Transverse colon (tissue), 4 donors: ENCODE measurements at places on chromosomes 3 and 15.

- DNase-seq, result no peak
Observed at GRCh38 chr3:149781741-149782140, 10.6 kb downstream of the ANKUB1 start.

- DNase-seq, result no peak
Observed at GRCh38 chr15:64112073-64112772, 16.4 kb downstream of the SNX1 start.

GRCh38 chr3:169268286-169268776, 395.2 kb downstream of the MECOM start:
- no peak for DNase-seq

- DNase-seq, result no peak
Observed at GRCh38 chr15:71447328-71448250, 332.3 kb downstream of the THSD4 start.

DNA sequence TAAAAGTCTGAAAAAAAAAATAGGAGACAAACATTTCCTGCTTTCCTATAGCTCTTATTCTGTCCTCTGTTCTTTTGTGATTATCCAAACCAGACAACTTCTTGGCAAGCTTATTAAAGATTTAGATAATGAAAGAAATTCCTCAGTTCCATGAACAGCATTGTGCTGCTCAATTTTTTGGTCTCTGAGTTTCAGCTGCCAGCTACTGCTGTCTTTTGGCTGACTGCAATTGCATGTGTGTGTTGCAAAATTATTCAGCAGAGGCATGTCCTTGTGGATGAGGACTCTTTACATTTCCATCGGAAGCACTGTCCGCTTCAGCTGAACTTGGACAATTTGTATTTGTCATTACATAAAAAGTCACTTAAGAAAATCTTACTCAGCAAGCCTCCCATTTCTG, 397.3 kb upstream of the RASGRP1 start:
- no peak for DNase-seq

GRCh38 chr3:144820726-144821125, 849.1 kb downstream of the DIPK2A start:
- DNase-seq, result no peak

GRCh38 chr3:46127503-46127902, 80.6 kb downstream of the CCR1 start:
- no peak for DNase-seq

DNA sequence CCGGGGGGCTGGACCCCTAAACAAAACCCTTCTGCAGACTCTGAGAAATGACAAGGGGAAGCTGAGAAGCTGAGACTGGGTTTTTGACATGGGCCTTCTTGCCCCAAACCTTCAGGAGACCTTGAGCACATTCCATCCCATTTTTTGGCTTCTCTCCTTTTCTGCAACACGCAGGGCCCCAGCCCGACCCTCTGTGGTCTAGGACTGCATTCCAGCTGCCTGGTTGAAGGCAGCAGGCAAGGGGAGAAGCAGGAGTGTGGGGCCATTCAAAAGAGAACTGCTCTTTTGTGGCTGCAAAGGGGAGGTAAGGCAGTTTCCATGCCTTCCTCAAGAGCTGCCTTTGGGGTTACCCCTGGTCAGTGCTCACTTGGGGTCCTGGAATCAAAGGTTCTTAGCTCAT, 263.0 kb downstream of the TLE3 start:
- no peak for DNase-seq

DNA sequence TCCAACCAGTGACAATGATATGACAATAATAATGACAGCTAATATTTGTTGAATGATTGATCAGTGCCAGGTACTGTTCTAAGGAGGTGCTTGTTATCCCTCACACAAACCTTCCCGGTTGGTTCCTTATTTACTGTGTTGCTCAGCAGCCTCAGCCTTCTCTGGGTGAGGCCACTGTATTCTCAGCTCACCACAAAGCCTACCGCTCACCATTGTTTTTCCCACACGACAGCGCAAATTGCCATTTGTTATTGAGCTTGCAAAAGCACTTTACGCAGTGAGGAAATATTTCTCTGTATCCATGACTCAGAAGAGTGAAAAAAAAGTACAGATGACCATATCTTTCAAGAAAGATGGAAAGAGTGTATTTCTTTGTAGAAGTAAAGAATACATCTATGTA, 49.5 kb upstream of the PDZRN3 start:
- DNase-seq, result no peak

DNA sequence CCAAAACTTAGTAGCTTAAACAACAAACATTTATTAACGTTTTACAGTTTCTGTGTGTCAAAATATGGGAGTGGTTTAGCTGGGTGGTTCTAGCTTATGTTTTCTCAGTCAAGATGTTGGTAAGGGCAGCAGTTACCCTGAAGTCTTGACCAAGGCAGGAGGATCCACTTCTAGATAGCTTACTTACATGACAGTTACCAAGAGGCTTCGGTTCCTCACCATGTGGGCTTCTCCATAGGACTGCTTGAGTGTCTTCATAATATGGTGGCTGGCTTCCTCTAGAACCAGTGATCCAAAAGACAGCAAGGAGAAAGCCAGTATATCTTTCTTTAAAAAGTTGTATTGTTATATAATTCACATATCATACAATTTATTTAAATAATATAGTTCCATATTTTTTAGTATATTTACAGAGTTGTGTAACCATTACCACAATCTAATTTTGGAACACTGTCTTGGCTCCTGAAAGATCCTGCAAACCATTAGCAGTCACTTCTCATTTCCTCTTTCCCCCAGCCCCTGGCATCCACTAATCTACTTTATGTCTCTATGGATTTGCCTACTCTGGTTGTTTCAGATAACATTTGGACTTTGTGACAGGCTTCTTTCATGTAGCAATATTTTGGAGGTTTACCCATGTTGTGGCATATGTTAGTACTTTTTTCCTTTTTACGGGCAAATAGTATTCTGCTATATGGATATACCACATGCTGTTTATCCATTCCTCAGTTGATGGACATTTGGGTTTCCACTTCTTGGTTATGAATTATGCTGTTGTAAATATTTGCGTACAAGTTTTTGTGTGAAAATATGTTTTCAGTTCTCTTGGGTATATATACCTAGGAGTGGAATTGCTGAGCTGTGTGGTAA, 33.3 kb downstream of the MAPK6 start:
- no peak for DNase-seq

GRCh38 chr15:28890711-28891495, 5.1 kb downstream of the APBA2 start:
- no peak for DNase-seq

DNA sequence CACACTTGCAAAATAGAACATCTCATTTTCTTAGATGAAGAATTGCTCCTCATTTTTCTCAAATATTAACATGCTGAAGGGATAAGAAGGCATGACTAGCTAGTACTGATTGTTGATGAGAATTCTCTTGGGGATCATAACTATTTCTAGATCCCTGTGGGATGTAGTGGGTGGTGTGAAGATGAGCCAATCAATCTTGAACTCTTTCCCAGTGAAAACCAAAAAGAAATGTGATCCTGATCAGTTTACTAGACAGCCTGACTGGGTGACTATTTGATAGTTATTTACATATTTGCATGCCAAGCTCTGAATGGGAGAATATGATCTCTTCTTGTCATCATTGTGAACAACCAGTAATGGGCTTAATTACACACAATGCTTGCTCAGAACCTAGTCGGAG, 63.7 kb downstream of the ZIC1 start:
- DNase-seq, result no peak

DNA sequence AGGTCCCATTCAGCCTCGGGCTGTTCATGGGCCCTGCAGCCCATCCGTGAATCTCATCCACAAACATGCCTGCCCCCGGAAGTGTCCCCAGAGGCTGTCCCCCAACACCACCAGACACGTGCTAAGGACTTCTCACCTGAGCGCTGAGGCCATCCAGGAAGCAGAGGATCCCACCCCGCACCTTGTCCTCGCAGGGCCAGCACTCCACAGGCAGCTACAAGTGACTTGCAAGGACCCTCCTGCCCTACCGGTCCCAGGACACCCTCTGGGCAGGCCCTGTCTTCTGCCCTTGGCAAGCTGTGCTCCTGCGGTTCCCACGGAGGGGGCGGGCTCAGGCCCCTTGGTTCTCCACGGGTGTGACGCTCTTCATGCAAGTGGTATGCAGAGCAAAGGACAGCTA, 146.0 kb downstream of the NUP210 start:
- DNase-seq, result no peak

GRCh38 chr15:57019496-57020160, 101.2 kb downstream of the TCF12 start:
- DNase-seq, result no peak

GRCh38 chr3:109313061-109313460, 3.3 kb downstream of the DPPA2 start:
- no peak for DNase-seq

- DNase-seq, result no peak
Observed at GRCh38 chr15:88247914-88248313, 8.6 kb downstream of the NTRK3 start.

- DNase-seq, result no peak
Observed at GRCh38 chr15:93497291-93497690, 408.3 kb upstream of the RGMA start.

- DNase-seq, result no peak
Observed at GRCh38 chr3:24278543-24278942, 216.1 kb downstream of the THRB start.

DNA sequence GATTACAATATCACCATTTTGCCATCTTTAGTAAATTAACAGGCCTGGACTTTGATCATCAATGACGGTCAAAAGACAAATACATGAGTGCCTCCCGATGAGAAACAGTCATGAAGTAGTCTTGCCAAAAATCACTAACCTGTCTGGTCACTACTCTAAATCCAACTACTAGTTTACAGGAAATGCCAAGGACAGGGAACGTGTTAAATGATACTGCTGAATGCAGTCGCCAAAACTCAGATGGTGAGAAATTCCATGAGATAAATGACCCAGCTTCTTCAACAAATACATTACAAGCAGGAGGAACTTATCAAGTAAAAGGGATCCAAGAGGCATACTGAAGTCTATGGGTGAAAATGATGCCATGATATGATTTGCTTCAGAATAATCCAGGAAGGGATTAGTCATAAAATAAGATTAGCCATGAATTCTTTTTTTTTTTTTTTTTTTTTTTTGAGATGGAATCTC, 35.8 kb upstream of the ATP13A3 start:
- no peak for DNase-seq

- peak; percentile 61 for DNase-seq
Observed at GRCh38 chr15:55108858-55109518, 87.8 kb downstream of the RSL24D1 start.

DNA sequence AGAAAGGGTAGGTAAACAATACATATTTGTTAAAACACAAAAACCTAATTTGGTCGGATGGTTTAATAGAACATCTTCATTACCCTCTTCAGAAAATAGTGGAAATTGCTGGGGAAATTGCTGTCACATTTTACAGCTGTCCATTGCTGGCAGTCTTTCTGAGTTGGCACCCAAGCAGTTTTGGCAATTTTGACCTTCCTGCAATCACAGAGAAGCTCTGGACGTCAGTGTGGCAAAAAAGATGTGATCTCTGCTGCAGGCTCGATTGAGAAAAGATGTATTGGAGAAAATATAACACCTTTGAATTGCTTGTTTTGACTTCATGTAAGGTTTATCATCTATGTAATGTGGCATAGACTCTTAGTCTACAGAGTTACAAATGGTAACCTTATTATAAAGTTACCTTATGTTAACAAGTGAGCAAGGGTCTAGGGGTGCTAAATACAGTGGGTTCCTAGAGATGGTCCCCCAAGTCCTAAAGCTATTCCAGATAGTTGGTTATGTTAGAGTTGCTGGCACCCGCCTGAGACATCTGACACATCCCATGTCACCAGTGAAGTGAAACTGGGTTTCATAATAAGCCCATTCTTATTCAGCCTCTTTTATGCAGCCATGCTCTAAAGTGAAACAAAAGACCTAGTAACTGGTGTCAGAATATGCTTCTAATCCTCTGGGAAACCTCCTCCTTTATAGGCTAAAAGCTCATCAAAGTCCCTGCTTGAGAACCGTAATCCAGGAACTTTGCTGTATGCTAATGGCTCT, 14.0 kb downstream of the UBE2E1 start:
- DNase-seq, result no peak

DNA sequence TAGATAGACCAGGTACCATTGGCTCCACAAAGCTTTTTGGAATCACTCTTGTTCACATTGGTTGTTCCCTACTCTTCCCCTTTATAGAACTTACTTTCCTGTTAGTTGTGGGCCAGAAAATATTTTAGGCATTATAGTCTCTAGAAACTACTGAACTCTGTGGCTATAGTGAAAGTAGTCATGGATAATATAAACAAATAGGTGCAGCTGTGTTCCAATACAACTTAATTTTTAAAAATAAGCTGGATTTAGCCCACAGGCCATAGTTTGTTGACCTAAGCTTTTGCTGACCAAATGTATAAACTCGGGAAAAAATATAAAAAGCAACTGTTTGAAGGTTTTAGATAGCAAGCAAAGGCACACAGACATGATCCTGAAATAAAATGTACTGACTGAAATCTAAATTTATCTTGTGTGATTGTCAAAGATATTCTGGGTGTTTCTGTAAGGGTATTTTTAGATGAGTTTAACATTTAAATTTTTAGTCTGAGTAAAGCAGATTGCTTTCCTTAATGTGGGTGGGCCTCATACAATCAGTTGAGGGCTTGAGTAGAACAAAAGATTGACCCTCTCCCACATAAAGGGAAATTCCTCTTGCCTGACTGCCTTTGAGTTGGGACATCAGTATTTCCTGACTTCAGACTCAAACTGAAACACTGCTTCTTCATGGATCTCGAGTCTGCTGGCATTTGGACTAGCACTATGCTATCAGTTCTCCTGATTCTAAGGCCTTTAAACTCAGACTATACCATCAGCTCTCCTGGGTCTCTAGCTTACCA, 13.2 kb downstream of the IQCB1 start:
- DNase-seq, result no peak

GRCh38 chr3:192957441-192958021, 39.9 kb upstream of the MB21D2 start:
- peak; percentile 11 for DNase-seq

DNA sequence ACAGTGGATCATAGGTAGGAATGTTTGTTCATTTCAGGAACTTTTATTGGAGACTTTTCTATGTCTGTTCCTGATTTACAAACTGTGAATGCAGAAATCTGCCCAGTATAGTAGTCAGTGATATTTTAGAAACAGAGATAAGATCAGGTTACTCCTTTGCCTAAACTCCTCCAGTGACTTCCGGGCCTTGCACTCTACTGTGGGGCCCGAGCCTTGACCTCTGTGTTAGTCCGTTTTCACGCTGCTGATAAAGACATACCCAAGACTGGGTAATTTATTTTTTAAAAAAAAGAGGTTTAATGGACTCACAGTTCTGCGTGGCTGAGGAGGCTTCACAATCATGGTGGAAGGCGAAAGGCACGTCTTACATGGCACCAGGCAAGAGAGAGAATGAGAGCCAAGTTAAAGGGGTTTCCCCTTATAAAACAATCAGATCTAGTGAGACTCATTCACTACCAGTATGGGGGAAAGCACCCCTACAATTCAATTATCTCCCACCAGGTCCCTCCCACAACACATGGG, 127.1 kb downstream of the DNAJB8 start:
- DNase-seq, result no peak

DNA sequence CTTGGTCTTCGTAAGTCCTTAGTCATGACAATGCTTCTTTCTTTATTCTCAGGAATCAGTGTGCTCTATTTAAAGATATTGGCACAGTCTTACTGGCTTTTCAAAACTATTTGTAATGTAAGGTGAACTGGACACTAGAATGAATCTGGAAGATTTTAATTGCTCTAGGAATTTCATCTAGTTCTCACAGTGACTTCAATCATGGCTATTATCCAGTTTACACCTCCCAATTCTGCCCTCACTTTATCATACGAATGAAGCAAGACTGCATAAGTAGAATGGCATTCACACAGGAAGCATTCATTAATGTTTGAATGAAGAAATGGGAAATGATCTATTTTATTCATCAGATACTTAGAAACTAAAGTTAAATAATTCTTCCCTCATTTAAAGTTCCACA, 26.7 kb upstream of the DRD3 start:
- no peak for DNase-seq

GRCh38 chr3:50345586-50346234, at the start of gene ZMYND10:
ZMYND10 (minus strand) TSS chr3:50345732; CDS start chr3:50345579, 153 bp downstream.
- DNase-seq, result peak; percentile 78
